ENCODE measurements at places on chromosomes 7 and 10. TPM values are rescaled to one million over a fixed set of nuclear protein-coding genes. Genes with fewer than 3 reads are reported as not detected.

The DPYSL4 gene
- total RNA-seq, result 15.0 TPM

The CAV2 gene
- not detected for total RNA-seq

The LIPJ gene
- not detected for total RNA-seq

The CDNF gene
- total RNA-seq, result 2.7 TPM

The ZNF248 gene
- total RNA-seq, result 7.3 TPM

The BLNK gene
- total RNA-seq, result not detected

The SPDYE6 gene
- not detected for total RNA-seq

The CTAGE8 gene
- 1.9 TPM for total RNA-seq

The WNT8B gene
- 0.43 TPM for total RNA-seq

The CYP3A7 gene
- not detected for total RNA-seq

The KCP gene
- not detected for total RNA-seq

The GHRHR gene
- not detected for total RNA-seq

The ANKRD1 gene
- total RNA-seq, result not detected

The TYSND1 gene
- 11.5 TPM for total RNA-seq

The ACSM6 gene
- not detected for total RNA-seq

The CTBP2 gene
- 0.21 TPM for total RNA-seq

The KLLN gene
- total RNA-seq, result 0.34 TPM

The ADRA2A gene
- total RNA-seq, result not detected

The SORCS1 gene
- total RNA-seq, result not detected

The CDK1 gene
- 88.5 TPM for total RNA-seq

The UNCX gene
- total RNA-seq, result not detected
